KBM-7 (cell line): ENCODE measurements at places on chromosomes 2 and 18.
A peak's percentile ranks its signal among the peaks of the same experiment; 100 is the strongest.

GRCh38 chr2:55553321-55553720, 33.8 kb downstream of the CFAP36 start:
- no peak for DNase-seq

GRCh38 chr18:23970161-23971096, 44.1 kb upstream of the TTC39C start:
- peak; percentile 73 for DNase-seq

DNA sequence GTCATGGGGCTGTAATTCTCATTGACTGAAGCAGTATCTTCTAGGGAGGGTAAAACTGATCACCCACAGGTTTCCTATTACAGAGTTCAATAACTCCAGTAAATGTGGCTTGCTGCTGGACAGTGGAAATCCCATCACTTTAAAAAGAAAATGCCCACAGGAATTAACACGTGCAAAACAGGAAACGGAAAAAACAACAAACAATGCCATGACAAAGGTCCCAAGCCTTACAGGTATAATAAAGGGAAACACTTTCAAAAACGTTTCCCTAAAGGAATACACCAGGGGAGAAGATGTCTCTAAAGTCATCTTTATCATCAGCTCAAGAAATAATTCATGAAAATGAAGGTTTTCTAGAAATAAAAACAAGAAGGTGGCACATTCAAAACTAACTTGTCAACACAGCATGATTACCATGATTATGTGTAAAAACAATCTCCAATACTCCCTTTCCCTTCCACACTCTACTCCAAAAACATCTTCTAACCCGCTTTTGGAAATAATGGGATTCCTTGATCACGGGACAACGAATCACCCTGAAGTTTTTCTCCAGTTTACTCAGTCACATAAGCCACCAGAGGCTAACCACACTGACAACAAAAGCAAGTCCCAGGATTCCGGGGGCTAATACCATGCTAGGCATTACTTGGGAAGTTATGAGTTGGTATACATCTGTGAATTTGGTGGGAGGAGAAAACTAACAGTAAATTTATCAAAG, 167.9 kb downstream of the TCF4 start:
- peak; percentile 3 for DNase-seq

DNA sequence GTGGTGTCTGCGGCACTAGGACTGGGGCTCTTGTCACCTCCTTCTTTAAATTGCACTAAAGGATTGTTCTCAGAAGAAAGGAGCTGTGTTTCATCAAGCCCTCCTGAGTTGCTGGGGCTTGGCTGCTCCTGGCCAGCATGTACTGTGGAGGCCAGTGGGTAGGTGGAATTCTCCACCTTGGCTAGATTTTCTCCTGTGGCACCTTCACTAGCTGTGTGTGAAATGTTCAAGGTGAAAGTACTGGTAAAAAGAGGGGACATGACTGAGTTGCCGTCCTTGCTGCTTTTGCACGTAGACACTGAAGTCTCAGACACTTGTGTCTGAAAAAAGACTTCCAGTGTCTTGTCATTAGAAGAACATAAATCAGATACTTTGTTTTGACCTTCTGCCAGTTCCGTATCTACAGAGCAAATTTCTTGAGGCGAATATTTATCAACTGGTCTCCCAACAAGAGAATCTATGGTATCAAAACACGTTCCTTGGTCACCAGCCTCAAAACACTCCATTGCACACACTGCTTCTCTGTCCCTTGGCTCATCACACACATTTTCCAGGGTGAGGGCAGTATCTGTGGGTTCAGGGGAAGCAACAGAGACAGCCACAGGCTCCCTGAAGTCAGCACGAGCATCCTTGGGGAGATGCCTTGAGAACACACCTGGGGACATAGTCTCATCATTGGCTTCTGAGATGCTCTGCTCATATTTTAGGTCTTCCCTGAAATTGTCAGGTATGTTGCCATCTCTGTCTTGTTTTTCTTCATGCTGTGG, 91.4 kb downstream of the ALPK2 start:
- DNase-seq = no peak

- no peak for DNase-seq
Observed at GRCh38 chr18:32835951-32836350, 63.1 kb upstream of the KLHL14 start.

- no peak for DNase-seq
Observed at GRCh38 chr18:66760559-66760958, 156.7 kb upstream of the CDH19 start.

- DNase-seq = peak; percentile 62
Observed at GRCh38 chr2:226799211-226799975, at the start of gene IRS1. Gene IRS1 (minus strand): TSS chr2:226799820. CDS start chr2:226798738, 1,082 bp downstream.
